OCI-M1 (cell line): ENCODE measurements at places on chromosomes 5 and 9.

DNA sequence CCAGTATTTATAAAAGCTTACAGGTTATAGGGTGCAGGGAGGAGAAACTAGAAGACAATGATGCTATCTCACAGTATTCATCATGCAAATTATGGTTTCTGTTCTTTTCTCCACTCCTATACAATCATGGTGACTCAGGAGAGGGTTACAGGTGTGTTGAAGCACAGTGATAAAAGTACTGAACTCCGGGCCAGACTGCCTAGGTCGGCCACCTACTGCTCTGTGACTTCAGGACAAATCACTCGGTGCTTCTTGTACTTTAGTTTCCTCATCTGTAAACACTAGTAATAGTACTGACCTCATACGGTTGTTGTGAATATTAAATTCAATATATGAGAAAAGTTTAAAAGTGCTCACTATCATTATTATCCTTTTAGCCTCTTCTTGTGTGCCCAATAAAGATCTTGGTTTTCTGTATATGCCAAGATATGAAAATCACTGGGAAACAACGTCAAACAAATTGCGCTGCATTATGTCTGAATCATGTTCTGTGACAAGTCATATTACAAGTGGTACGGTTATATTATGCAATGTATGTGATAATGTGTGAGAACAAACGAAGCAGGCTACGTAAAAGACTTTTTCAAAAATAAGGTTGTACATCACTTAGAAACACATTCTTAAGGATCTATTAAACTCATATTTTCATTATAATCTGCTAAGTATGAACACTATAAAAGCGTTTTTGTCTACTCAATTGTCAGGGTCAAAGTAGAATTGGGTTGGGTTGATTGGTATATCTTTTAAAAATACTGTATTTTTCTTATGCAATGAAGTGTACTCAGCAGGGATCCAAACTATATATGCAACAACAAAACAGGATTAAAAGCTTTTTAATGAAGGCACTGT lies 153.3 kb downstream of the EFNA5 start:
- no peak for DNase-seq

DNA sequence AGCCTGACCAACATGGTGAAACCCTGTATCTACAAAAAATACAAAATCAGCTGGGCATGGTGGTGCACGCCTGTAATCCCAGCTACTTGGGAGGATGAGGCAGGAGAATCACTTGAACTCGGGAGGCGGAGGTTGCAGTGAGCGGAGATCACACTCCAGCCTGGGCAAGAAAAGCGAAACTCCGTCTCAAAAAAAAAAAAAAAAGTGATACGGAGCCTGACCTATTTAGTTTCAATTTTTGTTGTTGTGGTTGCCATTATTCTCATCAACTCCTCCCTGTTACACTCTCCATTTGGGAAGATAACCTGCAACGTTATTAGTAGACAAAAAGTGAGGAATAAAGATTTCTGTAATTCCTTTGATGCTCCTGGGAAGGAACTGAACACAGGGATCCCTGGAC lies 1.3 kb downstream of the STOM start:
- DNase-seq = peak; percentile 59

DNA sequence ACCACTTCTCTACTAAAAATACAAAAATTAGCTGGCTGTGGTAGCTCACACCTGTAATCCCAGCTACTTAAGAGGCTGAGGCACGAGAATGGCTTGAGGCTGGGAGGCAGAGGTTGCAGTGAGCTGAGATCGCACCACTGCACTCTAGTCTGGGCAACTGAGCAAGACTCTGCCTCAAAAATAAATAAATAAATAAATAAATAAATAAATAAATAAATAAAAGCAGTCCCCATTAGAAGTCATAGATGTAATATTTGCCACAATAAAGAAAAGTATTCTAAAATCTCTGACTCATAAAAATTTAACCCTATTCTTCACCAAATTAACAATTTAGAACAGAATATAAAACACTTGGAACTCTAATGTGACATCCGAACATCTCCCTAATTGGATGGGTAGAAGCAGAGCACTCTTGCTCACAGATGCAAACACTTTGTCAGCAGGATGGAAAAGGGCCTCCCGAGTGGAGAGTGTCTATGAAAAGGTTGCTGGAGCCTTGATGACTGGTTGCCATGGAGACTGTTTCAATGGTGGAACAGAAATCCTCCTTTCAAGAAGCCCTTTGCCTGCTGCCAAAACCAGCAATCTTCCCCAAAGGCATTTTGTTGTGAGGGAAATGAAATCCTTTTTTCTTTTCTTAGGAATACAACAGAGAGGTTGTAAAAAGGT lies 38.9 kb upstream of the TRAF1 start:
- DNase-seq = no peak

DNA sequence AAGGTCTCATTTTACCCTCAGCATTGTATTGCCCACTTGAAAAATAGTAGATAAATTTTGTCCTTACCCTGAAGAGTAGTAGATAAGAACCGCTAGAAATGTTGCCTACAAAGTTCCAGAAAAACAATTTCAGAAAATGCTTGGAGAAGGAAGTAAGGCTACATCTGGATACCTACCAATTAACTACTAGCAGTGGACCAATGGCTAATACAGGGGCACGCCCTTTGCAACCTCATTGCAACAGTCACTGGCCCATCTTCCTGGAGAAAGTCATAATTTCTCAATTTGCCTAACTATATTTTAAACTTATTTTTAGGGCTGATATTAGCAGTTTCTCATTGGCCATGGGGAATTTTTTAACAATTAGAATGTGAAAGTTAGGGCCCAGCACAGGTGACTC lies 326.7 kb upstream of the RFX3 start:
- no peak for DNase-seq

DNA sequence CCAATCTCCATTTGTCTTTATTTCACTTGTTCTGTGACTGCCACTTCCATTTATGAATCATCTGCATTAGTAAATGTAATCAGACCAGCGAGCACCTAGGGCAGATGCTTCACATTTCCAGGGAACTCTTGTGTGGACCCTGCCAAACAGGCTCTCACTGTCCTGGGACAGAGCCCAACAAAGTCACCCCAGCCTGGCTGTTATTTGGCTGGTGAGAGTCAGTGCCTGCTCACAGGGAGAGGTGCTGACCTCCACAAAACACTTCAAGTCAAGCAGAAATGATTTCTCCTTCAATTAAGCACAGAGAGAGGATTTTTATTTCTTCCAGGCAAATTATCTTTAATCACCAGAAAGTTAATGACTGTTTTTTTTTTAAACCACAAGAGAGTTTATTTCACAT lies 568.0 kb downstream of the MTRR start:
- no peak for DNase-seq

- no peak for DNase-seq
These were observed 61.4 kb upstream of the ADRB2 start for GRCh38 chr5:148765061-148765460.
